ENCODE measurements at places on chromosomes 3 and 15.

DNA sequence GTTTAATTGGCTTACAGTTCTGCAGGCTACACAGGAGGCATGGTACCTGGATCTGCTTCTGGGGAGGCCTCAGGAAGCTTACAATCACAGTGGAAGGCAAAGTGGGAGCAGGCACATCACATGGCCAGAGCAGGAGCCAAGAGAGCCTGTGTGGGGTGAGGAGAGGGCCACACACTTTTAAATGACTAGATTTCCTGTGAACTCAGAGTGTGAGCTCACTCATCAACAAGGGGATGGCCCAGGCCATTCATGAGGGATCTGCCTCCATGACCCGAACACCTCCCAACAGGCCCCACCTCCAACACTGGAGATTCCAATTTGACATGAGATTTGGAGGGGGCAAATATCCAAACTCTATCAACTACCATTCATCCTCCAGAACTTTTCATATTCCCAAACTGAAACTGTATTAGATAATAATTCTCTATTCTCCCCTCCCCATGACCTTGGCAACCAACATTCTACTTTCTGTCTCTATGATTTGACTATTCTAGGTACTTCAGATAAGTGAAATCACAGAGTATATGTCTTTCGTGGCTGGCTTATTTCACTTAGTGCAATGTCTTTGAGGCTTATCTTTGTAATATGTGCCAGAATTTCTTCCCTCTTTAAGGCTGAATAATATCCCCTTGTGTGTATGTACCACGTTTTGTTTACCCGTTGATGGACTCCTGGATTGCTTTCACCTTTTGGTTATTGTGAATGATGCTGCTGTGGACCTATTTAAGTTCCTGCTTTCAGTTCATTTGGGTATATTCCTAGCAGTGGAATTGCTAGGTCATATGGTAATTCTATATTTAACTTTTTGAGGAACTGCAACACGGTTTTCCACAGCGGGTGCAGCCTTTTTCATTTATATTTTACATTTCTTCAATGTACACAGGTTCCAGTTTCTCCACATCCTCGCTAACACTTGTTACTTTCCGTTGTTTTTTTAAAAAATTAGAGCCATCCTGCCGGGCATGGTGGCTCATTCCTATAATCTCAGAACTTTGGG, 43.8 kb downstream of the TKT start:
- no peak for DNase-seq

DNA sequence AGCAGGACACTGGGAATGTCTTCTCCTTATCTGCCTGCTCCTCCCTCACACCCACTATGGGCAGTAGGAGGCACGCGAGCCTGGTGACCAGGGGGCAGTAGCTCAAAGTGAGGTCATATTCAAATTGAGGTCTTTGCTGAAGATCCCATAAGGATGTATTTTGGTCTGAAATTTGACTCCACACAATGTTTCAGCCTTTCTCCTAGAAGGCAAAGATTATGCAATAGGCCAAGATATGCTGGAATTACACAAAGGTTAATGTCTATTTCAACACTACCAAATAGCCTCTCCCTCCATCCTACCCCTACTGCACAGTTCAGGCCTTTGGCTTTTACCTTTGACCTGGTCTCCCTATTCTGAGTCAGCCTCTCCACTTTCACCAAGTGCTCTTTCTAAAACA, 203.0 kb downstream of the TIGIT start:
- DNase-seq, result no peak

DNA sequence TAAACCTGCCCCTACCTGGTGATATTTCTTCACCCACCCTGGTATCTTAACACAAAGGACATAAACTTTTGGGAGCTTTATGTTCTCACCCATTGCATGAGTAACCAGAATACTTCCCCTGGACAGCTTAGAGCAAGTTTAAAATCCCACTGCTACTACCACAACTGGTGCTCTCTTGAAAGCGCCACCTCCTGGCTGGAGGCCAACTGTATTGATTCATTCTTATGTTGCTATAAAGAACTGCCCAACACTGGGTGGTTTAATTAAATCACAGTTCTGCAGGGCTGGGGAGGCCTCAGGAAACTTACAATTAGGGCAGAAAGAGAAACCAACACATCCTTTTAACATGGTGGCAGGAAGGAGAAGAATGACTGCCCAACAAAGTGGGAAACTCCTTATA, 592.4 kb downstream of the EPHA3 start:
- DNase-seq, result no peak

DNA sequence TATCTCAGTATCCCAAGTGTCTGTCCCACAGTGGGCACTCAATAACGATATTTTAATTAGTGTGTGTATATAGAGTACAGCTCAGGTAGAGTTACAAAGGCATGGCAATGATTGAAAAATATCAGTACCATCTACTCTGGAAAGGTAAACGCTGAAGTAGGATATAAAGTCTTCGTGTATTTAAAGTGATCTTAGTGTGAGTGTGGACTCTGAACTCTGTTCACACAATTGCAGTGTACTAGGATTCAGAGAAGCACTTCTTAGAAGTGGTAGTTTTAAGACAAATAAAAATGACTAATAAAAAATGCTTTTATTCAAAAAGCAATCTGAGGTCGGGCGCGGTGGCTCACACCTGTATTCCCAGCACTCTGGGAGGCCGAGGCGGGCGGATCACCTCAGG, 62.9 kb upstream of the RAP2B start:
- no peak for DNase-seq

- DNase-seq, result no peak
Observed at GRCh38 chr3:66115858-66116654, 77.3 kb upstream of the MAGI1 start.
